ENCODE measurements at places on chromosomes 7 and 10.

DNA sequence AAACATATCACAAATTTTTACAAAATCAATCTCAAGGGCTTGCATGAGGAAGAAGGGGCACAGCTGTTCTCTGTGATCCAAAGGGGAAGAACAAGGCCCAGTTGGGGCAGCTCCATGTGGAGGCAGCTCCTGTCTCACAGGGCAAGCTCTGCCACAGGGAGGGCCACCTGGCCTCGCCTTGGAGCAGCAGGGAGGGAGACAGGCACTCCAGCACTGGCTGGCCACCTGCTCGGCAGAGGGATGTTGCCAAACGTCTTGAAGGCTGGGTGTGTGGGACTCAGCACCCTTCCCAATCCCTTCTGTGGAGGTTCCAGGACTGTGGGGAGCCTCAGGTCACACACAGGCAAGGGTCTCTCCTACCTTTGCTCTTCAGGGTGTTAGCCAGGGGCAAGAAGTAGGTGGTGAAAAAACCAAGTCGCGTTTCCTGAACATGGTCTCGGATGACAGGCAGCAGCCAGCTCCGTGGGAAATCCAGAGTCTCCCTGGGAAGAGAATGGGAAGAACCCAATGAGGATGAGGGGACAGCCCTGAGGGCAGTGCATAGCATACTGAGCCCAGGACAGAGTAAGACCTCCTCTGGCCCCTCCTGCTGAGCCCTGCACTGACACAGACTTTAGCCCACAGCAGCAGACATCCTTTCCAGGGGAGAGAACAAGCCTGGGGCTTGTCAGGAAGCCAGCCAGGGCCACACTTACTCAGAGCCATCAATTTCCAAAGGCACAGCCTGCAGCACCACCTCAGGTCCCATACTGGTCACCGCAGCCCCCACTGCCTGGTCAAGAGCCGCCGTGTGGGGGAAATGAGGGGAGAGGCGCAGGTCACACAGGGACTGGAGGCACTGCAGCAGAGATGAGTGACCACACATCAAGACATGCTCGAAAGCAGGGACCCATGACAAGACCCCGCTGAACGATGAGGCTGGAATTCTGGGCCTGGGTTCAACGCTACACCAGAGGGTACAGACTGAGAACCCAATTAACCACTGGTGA, 21.9 kb downstream of the RRP12 start:
- no peak for DNase-seq

GRCh38 chr7:47652591-47652990, 70.7 kb upstream of the TNS3 start:
- no peak for DNase-seq

- no peak for DNase-seq
Measured at GRCh38 chr7:40644454-40645188, 509.8 kb downstream of the SUGCT start.

DNA sequence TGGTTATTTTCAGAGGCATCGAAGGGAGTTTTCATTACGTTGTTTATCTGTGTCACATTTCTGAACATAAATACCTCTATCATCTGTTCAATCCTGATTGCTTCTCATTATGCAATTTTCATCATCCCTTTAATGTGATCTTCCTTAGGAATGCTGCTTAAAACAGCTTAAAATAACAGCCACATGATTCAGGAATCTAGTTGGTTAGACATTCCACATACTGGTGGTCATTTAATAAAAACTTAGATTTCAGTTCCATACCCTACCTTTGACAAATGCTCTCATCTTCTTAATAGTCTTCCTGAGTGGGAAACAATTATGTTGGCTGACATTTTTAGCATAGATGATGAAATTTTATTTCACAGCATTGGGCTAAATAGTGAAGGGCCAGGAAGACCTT, 191.3 kb upstream of the CDCA7L start:
- DNase-seq = no peak

DNA sequence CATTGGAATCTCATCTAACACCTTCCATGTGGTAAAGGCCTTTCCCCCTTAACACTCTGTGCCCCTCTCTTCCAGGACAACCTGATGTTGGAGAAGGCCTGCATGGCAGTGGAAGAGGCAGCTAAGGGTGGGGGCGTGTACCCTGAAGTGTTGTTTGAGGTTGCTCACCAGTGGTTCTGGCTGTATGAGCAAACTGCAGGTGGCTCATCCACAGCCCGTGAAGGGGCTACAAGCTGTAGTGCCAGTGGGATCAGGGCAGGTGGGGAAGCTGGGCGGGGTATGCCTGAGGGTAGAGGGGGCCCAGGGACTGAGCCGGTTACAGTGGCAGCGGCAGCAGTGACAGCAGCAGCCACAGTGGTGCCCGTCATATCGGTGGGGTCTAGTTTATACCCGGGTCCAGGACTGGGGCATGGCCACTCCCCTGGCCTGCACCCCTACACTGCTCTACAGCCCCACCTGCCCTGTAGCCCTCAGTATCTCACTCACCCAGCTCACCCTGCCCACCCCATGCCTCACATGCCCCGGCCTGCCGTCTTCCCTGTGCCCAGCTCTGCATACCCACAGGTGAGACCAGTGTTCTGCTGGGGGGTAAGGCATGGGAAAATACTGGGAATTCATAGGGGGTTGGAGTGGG, 12.4 kb downstream of the NDST2 start:
- DNase-seq = no peak

DNA sequence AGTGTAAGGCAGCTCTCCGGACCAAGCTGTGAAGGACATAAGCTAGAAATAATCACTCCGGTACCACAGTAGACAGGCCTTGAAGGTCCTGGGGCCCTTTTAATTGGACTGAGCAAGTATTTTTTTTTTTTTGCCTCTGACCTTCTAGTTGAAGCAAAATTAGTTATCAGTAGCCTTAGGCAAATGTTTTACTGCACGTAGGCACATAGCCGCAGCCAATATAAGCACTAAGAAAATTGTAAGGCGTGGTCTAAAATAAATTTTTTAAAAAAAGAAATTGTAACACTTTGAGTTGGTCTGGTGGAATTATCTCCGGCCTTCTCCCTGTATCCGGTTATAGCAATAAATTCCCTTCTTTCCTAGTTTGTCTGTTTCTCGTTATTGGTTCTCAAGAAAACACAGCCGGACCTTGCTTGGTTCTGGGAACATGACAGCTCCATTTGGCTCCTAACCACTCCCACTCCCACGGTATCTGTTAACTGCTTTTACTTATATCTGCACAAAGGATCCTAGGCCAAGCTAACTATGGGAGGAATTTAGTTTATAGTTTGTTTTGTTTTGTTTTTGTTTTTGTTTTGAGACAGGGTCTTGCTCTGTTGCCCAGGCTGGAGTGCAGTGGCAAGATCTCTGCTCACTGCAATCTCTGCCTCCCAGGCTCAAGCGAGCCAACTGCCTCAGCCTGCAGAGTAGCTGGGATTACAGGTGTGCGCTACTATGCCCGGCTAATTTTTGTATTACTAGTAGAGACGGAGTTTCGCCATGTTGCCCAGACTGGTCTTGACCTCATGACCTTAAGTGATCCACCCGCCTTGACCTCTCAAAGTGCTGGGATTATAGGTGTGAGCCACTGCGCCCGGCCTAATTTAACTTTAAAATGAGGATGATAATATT, 124.4 kb upstream of the KIF5B start:
- no peak for DNase-seq

GRCh38 chr10:72736176-72736827, 44.4 kb downstream of the MCU start:
- no peak for DNase-seq

DNA sequence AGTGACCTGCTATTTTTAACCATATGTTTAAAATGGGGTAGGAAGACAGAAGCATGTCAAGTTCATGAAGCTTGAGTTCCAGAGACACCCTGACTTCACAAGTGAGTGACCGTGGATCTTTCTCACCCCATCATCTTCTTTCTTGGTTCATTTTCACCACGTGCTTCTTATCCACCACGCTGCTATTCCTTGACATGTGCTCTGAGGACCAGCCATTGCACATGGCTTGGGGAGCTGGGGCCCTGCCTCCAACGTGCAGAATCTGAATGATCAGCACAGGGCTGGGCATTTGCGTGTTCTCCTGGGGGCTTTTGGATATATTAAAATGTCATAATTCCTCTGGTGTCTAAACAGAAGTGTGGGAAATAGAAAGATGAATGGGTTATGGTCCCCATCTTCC, 25.0 kb upstream of the GTPBP4 start:
- DNase-seq = no peak

DNA sequence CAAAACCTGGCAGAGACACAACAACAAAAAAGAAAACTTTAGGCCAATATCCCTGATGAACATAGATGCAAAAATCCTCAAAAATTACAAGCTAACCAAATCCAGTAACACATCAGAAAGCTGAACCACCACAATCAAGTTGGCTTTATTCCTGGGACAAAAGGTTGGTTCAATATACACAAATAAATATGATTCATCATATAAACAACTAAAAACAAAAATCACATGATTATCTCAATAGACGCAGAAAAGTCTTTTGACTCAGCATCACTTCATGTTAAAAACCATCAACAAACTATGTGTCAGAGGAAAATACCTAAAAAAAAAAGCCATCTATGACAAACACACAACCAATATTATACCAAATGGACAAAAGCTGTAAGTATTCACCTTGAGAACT, 283.5 kb downstream of the THSD7A start:
- no peak for DNase-seq

DNA sequence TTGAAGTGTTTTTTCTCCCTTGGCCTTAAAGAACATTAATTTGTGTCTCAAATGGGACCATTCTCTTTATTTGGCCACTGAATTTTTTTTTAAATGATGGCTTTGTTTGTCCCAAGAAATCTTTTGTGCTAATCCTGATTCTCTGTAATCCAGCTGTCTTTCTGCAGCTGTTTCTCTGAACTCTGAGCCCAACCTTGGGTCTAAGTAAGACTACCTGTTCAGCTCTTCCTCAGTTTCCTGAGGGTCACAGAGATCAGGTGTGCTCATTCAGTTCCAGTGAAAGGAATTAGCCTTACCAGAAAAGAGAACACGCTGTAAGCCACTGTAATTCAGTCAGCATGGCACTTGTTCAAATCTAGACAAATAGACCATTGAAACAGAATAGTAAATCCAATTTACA, 94.2 kb downstream of the ANKIB1 start:
- no peak for DNase-seq

- no peak for DNase-seq
Measured at GRCh38 chr7:33832271-33832721, 73.0 kb upstream of the BMPER start.

GRCh38 chr10:103580430-103580829, 86.9 kb downstream of the NEURL1 start:
- no peak for DNase-seq

DNA sequence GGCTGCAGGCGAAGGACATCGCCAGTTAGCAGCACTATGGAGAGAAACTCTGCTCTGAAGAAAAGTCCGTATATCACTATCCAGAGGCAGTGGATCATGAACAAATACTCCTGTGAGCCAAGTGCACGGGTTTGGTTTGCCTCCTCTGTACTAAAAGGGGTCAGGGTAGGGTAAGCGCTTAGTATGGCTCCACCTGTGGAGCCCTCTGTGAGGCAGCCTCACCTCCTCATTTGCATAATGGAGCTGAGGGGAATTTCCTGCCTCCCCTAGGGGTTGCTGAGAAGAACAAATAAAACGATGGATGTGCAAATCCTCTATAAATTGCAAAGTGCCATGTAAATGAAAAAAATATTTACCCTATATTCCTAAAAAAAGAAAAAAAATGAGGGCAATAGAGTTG, 63.4 kb downstream of the GPR26 start:
- DNase-seq = no peak

DNA sequence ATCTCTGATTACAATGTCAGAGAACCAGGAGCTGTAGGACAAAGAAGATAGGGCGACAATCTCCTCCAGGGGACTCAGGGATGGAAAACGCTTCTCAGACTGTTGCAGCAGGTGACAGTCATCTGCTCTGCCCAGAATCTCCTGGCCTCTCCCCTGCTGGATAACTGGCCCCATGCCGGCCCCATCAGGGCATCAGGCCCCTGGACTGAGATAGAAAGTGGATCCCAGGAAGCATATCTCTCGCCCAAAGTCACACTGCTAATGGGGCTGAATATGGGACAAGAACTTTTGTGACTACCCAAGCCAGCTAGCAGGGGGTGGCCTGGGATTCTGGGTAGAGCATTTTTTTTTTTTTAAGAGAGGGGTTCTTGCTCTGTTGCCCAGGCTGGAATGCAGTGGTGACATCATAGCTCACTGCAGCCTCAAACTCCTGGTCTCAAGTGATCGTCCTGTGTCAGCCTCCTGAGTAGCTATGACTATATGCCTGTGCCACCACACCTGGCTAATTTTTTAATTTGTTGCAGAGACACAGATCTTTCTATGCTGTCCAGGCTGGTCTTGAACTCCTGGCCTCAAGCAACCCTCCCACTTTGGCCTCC, 20.5 kb upstream of the MLXIPL start:
- DNase-seq = no peak

DNA sequence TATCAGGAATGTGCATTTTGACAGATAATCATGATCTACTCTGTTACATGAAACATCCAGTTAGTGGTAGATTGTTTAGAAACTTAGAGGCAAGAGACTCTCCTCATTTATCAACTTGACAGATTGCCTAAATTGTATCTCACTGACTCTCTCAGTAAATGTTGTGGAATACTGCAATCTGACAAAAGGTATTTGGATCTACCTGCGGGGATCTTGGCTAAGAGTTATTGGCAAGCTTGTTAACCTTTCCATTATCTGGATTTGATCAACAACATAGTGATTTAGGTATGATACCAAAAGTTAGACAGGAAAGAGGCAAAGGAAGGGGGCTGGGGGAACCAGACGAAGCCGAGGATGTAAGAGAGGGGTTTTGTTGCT, 2.0 kb downstream of the VSTM2A start:
- DNase-seq = no peak

- DNase-seq = no peak
Measured at GRCh38 chr7:41069635-41070034, 633.3 kb downstream of the INHBA start.

DNA sequence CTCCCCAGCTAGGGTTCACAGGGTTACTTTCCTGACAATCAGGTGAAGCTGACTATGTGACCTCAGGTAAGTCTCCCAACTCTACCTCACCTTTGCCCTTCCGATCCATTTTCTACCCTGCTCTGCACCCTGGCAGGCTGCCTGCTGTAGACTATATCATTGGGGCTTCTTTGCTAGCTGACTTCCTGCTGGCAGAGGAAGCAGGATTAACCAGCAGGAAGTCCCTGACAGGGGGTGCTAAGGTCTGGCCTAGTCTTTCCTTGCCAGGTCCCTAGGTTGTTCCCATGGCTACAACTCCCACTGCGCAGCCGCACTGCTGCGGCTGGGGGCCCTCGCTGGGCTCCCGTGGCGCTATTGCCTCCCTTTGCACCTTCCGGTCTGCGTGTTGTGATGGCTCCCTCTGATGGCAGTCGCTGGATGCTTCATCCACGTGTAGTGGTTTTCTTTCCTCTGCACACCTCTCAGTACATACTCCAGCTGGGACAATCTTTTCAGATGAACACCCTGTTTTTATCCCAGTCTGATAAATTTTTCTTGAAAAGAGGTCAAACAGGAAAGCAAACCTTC, 365.9 kb downstream of the REEP3 start:
- no peak for DNase-seq

GRCh38 chr10:112701211-112701877, 248.7 kb upstream of the TCF7L2 start:
- no peak for DNase-seq

GRCh38 chr10:75546004-75546403, 114.6 kb downstream of the LRMDA start:
- no peak for DNase-seq

- no peak for DNase-seq
Measured at GRCh38 chr7:133529861-133530260, 277.0 kb downstream of the EXOC4 start.
